ENCODE measurements at places on chromosomes 4 and X.

DNA sequence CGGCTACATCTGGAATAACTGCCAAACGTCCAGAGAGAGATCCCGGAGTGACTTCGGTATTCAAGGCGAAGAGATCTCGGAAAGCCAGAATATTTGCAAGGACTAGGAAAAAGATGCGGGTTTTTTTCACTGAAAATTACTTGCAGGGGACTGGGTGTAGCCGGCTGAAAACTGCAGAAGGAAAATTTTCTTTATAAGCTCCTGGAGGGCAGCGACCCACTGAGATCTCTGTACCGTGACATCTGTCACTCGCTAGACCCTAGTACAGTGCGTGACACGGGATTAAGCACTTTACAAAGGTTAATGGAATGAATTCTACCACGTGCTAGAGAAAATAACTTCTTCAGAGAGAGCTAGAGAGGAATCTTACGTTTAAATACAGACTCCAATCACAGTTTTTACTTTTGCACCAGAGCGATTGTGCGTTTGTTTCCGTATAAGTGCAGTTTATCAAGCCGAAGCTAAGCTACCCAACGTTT lies 1.1 kb upstream of the LCORL start:
- DNase-seq, result peak; percentile 27

DNA sequence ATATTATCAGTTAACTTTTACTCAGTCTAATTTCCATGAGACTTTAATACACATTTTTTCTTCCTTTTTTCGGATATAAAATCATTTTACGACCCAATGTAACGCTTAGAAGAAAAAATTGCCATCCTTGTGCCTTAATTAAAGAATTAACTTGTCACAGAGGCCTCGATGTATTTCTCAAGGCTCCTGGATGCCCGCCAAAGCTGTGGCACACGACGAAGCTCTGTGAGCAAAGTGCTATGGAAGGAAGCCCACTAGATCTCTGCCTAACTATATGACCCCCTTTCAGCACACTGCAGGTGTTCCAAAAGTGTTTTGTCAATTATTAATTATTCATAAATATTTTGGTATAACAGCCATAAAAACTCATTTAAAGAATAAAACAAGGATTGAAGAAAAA lies 54.4 kb downstream of the TAPT1 start:
- no peak for DNase-seq

- DNase-seq, result no peak
These were observed 5.0 kb upstream of the TMEM164 start for GRCh38 chrX:109997786-109998452.

GRCh38 chrX:10085223-10085622 lies 71.6 kb upstream of the CLCN4 start:
- no peak for DNase-seq

GRCh38 chr4:105555409-105555808 lies 3.0 kb downstream of the ARHGEF38 start:
- DNase-seq, result no peak

DNA sequence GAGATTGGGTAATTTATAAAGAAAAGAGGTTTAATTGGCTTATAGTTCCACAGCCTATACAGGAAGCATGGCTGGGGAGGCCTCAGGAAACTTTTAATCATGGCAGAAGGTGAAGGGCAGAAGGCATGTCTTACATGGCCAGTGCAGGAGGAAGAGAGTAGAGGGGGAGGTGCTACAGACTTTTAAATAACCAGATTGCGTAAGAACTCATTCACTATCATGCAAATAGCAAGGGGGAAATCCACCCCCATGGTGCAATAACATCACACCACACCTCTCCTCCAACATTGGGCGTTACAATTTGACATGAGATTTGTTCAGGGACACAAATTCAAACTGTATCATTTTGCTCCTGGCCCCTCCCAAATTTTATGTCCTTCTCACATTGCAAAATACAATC lies 353.8 kb upstream of the PABPC5 start:
- no peak for DNase-seq

DNA sequence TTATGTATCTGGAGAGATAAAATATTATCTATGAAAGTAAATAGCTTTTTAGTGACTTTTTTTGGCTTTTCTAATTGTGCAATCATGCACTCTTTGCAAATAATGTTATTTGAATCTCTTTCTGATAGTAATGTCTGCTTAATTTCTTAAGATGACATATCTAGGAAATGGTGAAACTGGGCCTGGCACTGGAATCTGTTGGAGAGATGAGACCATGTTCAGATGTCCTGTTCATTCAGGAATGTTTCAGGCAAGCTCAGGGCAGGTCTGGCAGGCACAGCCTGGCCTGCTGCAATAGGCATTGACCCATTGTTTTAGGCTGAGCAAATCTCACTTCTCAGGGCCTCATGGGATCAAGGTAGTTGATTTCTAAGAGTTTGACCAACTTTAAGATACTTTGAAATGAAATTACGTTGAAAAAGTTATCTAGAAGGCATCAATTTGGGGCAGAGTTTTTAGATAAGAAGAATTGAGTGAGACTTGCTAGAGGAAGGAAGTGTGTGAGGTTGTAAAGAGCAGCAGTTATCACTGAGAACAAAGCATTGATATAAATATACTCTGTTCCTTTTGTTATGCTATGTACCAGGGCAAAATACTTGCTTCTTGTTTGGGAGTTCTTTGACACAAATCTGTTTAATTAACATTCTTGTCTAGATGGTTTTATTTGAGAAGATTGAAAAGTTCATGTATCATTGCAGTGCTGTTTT lies 133.0 kb upstream of the LEF1 start:
- DNase-seq, result no peak

DNA sequence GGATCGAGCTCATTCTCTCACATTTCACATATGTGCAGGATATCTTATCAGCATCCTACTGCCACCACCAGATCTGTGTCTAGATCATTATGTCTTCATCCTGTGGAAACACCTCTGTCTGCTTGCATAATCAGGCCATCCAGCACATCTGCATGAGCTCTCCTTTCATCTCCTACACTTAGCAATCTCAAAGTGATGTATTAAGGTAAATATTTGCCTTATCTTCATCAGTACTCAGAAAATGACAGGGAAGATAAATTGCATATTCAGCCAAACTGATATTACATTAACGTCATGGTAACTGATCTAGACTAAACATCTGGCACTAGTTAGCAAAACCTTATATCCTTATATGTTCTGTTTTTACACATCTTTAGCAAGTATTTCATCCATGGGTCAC lies 207.3 kb upstream of the PABPC4L start:
- no peak for DNase-seq

DNA sequence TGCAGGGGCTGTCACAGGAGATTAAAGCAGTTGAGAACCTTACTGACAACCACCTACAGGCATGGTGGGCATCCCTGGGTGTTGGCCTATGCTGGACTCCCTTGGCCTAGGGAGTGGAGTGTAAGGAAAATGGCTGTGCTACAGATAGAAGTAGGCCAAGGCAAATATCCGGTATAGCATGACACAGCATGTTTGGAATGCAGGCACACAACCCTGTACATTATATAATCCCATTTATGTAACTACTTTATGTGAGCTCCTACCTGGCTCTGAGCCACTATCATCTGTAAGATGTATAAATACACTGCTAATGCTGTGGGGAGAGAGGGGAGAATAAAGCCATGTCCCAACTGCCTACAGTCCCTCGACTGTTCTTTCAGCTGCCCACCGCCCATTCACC lies 38.7 kb upstream of the KCTD8 start:
- DNase-seq, result no peak

- no peak for DNase-seq
These were observed 229.9 kb downstream of the SOX3 start for GRCh38 chrX:140274811-140275525.

- no peak for DNase-seq
These were observed 133.8 kb upstream of the STIM2 start for GRCh38 chr4:26726655-26727387.

GRCh38 chr4:124135409-124135813 lies 577.1 kb downstream of the ANKRD50 start:
- DNase-seq, result no peak

GRCh38 chr4:174742561-174742960 lies 86.5 kb downstream of the GLRA3 start:
- DNase-seq, result no peak

DNA sequence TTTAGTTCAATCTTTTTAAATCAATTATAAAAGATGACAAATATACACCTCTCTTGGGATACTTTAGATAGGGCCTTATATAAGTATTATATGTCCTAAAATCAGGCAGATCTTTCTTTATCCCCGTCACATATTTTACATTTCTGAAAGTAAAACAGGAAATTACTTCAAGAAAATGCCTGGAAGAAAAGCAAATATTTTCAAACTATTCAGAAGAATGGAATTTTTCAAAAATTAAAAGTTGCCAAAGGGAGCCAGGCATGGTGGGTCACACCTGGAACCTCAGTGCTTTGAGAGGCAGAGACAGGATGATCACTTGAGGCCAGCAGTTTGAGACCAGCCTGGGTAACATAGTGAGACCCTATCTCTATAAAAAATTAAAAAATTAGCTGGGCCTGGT lies 34.4 kb downstream of the MGARP start:
- DNase-seq, result no peak

DNA sequence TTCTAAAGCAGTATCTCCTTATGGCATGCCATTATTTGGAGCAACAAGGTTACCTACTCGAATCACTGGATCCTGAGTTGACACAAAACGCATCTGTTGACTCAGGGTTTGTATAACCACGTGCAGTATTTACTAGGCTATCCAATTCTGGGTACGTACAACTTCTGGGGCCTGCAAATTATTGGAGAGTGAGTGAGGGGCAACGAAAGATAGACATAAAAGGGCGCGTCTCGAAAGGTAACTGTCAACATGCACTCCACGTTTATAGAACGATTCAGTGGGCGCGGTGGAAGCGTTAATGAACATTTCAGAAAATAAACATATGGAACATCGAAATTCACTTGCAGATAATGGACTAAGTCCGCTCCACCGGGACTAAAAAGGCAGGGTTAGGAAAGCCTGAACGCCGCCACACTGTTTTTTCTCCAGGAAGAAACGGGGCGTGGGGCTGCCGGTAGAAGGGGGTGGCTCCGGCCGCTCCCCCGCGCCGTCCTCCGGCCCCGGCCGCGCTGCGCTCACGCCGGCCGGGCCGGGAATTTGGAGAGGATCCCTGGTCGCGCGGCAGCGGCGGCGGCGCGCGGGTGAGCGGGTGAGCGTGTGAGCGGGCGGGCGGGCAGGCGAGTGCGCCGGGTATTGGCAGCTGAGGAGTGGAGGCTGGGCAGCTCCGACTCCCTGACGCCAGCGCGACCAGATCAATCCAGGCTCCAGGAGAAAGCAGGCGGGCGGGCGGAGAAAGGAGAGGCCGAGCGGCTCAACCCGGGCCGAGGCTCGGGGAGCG lies at the start of gene SMAD1:
Gene SMAD1, plus strand, starts transcription at position 690 of the 778 bp plus-strand sequence. CDS start 32,761 bp downstream, outside the sequence.
- peak; percentile 78 for DNase-seq
